ENCODE measurements at places on chromosomes 5 and 9.

DNA sequence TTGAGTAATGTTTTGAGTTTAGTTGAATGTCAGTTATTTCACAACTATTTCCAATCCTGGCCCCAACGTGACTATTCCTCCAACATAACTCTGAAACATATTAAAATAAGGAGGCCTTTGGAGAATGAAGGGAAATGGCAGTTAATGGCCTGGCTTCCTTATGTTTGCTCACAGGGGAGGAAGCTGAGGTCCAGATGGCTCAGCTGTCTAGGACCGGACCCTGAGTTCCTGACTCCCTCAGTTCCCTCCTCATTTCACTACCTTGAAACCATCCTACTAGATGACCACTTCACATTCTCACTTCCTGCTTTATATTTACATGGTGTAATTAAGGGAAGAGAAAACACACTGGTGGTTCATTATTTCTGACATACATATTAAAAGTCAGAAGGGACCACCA is 6.6 kb downstream of the OTULINL start:
- DNase-seq = no peak

GRCh38 chr5:77086368-77086688 is 757 bp downstream of the ZBED3 start:
- DNase-seq = no peak

DNA sequence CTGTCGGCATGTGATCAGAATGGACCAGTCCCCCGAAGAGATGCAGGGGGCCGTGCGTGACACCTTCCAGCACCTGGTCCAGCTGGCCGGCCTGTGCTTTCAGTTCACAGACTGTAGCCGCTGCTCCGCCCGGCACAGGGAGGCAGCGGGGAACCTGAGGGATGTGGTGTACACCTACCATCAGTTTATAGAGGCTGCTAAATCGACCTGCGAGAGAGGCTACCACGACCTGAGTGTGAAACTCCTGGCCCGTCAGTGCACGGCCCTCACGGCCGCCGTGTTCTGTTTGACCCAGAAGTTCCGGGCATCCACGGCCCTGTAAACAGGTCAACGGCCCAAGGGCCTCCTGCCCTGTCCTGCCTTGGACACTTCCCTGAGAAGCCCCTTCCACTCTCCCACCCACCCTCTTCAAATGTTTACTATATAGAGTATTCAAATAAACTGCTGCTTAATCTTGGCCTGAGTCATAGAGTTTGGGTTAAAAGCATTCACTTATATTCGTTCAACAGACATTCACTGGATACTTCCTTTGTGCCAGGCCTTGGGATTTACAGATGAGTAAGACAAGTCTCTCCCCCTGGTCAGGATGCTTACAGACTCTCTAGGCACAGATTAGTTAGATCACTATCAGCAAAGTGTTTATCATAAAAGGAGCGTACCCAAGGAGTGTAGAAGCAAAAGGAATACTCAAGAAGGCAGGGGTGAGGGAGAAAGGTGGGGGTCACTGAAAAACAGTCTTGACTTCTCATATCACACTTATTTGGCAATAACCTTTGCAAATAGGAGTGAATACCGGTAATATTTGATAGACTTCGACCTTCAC is 6.9 kb upstream of the TRMT10B start:
- no peak for DNase-seq

DNA sequence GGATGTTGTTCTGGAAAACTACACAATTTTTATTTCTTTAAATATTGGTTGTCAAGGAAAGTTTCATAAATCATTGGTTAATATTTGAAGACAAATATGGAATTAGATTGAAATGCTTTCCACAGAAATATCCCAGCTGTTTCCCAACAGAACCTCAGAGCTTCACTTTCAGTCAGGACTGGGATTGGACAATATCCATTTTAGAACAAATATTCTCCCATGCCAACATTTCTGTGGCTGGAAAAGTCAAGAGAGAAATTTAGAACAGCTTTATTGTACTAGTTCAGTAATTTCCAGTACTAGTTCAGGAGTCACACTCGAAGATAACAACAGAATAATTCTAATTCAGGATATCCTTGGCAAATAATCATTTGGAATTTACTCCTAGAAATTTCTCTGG is 116.1 kb upstream of the TUT7 start:
- no peak for DNase-seq

GRCh38 chr5:119368238-119368630 is 12.4 kb downstream of the TNFAIP8 start:
- no peak for DNase-seq

Measured in neural crest cell (in vitro differentiated cells).